ENCODE measurements at places on chromosomes 5 and 9.

DNA sequence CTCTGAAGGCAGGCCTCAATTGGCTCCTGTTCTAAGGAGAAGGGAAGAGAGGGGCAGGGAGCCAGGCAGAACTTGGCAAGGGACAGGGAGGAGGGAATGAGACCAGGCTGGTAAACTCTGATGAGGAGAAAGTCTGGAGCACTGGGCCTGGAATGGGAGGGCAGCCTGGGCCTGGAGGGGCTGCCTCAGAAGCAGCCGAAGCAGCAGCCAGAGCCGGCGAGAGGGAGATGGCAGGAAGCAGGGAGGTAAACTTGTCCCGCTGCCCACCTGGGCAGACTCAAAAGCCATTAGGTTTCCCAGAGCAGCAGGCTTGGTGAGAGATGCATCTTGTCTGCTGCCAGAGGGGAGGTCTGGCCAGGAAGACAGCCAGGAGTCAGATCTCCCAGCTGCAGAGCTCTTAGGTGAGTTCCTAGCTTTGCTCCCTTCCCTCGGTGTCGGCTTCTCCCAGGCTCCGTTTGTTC, 37.0 kb upstream of the CRB2 start:
- DNase-seq, result no peak

DNA sequence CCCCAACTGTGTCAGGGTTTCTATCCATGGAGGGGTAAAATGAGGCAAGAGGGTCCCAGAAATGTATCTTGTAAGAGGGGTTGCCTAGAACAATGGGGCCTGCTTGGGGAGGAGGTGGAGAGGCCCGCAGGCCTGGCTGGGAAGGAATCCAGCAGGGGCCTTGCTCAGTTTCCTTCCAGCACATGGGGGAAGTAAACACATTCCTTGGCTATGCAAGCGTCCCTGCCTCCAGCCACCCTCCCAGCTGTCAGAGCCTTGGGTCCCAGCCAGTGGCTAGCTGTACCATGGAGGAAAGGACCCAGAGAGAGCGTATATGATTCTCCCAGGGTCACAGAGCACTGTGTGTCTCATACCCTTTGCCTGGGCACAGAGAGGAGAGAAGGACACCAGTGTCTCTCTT, 71.1 kb upstream of the IL17B start:
- no peak for DNase-seq

DNA sequence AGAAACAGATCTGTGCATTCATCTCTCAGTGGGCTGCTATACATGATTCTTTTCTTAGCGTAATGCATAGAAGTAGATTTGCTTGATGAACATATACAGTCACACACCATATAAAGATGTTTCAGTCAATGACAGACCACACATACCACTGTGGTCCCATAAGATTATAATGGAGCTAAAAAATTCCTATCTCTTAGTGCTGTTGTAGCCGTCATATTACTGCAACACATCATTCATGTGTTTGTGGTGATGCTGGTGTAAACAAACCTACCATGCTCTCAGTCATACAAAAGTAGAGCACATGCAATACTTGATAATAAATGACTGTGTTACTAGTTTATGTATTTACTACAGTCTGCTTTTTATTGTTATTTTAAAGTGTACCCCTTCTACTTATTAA, 214.3 kb downstream of the ARHGAP26 start:
- DNase-seq, result no peak

DNA sequence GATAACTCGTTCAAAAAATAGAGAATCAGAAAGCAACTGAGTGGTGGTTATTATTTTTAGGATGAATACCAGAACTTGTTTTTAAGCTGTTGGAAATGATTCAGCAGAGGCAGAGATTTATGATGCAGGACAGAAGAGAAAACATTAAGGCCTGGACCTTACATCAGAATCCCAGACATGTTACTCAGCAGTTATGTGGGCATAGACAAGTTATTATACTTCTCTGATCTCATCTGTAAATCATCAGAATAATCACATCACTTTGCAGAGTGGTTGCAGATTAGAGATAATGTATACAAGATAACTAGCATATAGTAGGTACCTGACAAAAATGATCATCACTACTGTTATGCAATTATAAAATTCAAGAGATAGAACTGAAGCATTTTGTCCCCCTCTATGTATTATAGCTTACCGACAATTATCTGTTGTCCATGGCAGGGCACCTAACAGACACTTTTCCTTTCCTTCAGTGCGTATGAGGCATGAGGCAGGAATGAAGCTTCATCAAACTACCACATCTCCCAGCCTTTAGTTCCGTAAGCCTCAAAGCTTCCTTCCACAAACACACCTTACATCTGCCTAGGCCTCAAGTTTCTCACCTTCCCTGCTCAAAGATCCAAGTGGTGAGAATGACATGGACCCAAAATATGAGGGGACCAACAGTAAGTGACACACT, 165.9 kb downstream of the DENND1A start:
- no peak for DNase-seq

GRCh38 chr9:34437006-34437925, 21.1 kb downstream of the FAM219A start:
- DNase-seq, result peak; percentile 33

GRCh38 chr5:135559354-135559753, 19.4 kb downstream of the CXCL14 start:
- DNase-seq, result no peak

GRCh38 chr9:132849185-132849706, 28.8 kb downstream of the AK8 start:
- no peak for DNase-seq

GRCh38 chr5:171162596-171162995, 146.5 kb upstream of the TLX3 start:
- peak; percentile 7 for DNase-seq

DNA sequence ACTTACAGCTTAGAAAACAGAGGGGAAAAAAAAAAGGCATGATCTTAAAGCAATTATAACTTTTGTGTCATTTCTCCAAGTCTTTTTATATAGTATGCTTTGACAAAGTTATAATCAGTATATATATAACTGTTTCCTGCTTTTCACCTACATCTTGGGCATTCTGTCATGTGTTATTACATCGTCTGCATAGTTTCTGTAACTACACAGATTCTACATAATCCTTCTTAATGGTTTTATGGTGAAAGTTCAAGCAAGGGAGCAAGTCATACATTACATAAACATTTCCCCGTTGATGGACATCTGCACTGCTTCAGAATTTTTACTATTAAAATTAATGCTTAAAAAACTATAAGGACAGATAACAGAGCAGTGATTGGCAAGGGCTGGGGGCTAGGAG, 12.1 kb downstream of the FEM1C start:
- DNase-seq, result no peak

DNA sequence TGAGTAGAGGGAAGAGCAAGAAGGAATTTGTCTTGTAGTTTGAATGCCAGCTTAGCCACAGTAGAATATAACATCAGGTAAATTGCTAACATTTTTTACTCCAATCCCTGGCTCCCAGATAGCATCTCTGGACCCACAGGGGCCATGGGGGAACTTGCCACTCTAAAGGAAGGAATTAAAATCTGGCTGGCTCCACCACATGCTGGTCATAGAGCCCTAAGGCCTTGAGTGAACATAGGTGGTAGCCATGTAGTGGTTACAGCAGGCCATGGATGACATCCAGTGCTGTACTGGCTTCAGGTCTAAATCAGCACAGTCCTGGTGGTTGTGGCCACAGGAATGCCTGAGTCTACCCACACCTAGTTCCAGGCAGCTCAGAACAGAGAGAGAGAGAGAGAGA, 109.9 kb upstream of the RGMB start:
- DNase-seq, result no peak

Measured in SHP77 (cell line).